ENCODE measurements at places on chromosomes 16 and 17.

DNA sequence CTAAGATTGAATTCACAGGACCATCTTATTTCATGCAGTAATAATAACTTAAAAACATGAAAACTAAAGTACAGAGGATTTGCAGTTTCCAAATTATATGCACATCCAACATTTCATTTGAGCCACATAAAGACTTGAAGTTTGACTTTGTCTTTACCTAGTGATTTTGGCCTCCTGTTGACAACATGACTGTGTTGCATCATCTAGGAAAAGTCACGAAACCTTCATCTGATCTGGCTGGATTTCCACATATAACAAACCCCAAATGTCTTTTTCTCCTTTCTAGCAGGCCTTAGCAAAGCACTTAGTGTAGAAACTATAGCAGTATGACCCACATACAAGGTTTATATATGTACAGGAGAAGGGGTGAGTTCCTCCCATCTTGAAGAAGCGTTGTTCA is 406.5 kb upstream of the CDH5 start:
- DNase-seq = no peak

DNA sequence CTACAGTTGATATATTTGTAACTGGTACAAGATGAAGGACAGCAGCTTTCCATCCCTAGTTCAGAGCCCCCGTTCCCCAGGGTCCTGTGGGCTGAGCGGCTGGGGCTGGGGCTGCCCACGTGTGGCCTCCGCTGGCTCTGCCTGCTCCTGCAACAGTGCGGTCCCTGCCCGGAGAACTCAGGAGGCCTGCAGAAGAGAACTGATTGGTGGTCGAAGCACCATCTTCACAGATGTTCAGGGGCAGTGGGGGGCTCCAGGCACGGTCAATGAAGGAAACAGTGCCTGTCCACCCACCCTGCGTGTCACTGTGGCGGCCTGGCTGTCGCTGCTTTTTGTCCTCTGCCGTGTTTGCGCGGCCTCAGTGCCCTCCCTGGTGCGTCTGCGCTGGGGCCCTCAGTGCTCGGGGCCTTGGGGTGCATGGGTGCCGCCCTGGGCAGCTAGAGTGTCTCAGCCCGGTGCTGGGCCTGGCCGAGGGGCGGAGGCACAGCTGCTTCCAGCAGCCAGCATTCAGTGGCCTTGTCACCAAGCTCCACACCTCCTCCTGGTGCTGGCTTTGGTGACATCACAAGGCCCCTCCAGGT is 4.2 kb upstream of the NUDT16L1 start:
- DNase-seq = no peak

DNA sequence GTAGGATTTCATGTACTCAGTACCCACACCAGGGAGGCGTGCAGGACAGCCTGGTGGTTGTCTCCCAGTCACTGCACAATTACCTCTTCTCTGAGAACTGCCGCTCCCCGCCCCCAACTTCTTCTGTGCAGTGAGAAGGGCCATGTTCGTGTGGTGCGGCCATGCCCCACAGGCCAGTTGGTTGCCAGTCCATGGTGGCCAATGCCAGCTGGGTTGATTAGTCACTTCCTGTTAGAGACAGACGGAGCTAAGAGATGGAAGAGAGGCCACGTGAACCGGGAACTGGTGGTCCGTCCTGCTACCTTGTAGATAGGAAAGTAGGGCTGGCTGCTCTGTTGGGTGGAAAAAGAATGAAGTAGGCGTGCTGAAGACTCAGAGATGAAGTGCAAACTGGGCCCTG is 206.5 kb downstream of the ABCC12 start:
- DNase-seq = no peak

- no peak for DNase-seq
Measured at GRCh38 chr17:5638596-5638995, 54.3 kb upstream of the NLRP1 start.

GRCh38 chr16:57563761-57564160 is 21.3 kb downstream of the ADGRG5 start:
- DNase-seq = no peak

- DNase-seq = no peak
Measured at GRCh38 chr17:38558728-38559050, 47.1 kb downstream of the SRCIN1 start.

GRCh38 chr16:58563775-58564174 is 48.5 kb downstream of the SETD6 start:
- DNase-seq = no peak

- DNase-seq = peak; percentile 69
Measured at GRCh38 chr17:8073627-8074484, 13.7 kb downstream of the ALOX12B start.

DNA sequence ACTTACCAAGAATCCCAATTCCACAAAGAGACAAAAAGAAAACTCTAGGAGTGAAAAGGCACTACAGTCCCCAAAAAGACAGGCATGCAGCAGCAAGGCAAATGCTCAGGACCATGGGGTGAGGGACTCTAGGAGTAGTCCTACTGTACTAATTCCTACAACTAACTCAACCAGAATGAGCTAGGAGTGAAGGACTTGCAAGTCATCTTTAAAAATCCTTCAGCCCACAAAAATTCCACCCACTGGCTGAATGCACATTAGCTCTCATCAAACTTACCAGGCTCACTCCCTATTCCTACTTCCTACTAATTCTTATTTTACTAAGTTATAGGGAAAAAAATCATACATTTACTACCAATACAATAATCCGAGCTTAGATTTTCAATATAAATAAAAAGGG is 141.7 kb upstream of the C17orf78 start:
- DNase-seq = no peak

GRCh38 chr17:77146882-77147281 is 6.1 kb downstream of the SEC14L1 start:
- DNase-seq = no peak

- DNase-seq = no peak
Measured at GRCh38 chr17:13268791-13269595, 251.2 kb upstream of the ELAC2 start.

All from inflammatory macrophage treated with lipopolysaccharide for 4 hours (primary cell).